NB4 (cell line): ENCODE measurements at places on chromosomes 5 and 9.

DNA sequence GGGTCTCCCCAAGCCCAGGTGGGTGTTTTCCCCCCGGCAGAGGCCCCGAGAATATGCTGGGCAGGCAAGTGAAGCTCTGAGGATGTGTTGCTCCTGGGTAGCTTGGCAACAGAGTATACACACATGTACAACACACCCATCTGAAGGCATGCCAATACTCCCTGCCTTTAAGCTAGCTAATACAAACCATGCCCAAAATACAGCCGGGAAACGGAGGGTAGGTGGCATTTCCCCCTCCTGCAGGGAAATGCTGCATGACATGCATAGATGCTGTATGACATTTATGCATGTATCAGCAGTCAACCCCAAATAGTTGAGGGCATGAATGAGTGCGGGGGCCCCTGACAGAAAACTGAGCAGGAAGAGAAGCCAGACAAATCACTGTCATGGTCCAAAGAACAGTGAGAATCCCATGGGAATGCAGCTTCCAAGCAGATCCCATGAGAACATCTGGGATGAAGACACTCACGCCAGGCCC is 614.1 kb downstream of the EBF1 start:
- DNase-seq = no peak

GRCh38 chr5:173204185-173204979 is 30.6 kb downstream of the NKX2-5 start:
- peak; percentile 46 for DNase-seq

GRCh38 chr5:173281910-173282309 is 46.3 kb downstream of the STC2 start:
- DNase-seq = peak; percentile 47

- DNase-seq = no peak
Observed at GRCh38 chr9:5609226-5609596, 19.7 kb upstream of the RIC1 start.

DNA sequence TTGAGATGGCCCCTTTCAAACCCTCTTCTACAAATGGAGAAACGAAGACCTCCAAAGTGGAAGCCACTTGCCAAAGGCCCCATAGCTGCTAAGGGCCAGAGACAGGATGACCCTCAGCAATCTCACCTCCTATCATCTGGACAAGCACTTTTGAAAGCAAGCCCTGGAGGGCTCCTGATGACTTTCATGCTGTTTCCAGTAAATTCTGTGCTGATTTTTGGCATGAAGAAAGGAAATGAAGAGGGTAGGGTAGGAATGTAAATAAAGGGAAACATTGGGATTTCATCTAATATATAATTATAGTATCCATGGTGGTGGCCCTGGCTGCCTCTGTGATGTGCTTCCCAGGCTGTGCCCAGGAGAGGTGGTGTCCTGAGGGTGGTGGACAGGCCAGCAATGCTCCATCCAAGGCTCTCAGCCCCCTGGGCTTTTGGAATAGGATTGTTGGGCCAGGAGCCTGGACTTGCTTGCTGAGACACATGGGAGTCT is 208.0 kb upstream of the TRIM32 start:
- DNase-seq = no peak

GRCh38 chr9:75185585-75186170 is 97.4 kb downstream of the OSTF1 start:
- peak; percentile 45 for DNase-seq

GRCh38 chr9:116416421-116416820 is 262.8 kb downstream of the PAPPA start:
- DNase-seq = no peak

- DNase-seq = peak; percentile 65
Observed at GRCh38 chr5:110371725-110372041, 354.8 kb downstream of the TMEM232 start.

- DNase-seq = peak; percentile 64
Observed at GRCh38 chr9:92147030-92147851, 32.0 kb upstream of the SPTLC1 start.
